Activated CD8-positive, alpha-beta T cell treated with anti-CD3 and anti-CD28 coated beads, Interleukin-2, amount 10 ng/mL, durations not matched to agents 7 days and 5 days (primary cell): ENCODE measurements at places on chromosomes 6 and 20. TPM values are rescaled to one million over a fixed set of nuclear protein-coding genes. Genes with fewer than 3 reads are reported as not detected.

- no peak for DNase-seq
Measured at GRCh38 chr6:17093686-17094085, 8.2 kb upstream of the STMND1 start.

Gene ZC3H12D
- total RNA-seq = 6.1 TPM

DNA sequence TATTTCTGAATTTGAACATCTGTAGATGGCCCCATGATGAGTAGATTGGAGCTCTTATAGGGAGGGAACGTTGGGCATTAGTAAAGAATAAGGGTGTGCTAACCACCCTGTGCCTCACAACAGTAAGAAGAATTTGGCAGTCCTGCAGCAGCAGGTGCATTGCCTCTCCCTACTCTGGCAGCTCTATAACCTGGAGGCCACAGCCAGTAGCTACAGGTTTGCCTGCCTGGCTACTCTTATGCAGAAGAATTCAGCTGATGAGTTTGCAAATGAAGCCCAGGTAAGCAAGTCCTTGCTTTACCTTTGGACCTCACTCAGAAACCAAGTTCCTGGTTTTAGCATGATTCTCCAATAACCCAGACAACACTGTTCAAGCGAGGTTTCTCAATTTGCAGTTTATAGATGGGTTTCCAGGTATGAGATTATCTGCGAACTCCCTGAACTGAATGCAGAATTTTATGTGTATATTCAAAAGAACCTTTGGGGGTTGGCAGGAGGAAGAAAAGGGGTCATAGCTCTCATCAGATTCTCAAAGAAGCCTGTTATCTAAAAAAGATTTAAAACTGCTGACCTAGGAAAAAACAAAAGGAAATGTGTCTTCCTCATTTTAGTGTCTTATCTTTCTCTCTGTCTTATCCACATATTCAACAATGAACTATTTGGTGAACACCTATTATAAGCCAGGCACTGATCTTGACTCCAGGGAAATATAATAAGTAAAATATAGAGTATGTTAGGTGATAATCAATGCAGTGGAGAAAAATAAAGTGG, 18.9 kb downstream of the TREML1 start:
- DNase-seq = no peak

DNA sequence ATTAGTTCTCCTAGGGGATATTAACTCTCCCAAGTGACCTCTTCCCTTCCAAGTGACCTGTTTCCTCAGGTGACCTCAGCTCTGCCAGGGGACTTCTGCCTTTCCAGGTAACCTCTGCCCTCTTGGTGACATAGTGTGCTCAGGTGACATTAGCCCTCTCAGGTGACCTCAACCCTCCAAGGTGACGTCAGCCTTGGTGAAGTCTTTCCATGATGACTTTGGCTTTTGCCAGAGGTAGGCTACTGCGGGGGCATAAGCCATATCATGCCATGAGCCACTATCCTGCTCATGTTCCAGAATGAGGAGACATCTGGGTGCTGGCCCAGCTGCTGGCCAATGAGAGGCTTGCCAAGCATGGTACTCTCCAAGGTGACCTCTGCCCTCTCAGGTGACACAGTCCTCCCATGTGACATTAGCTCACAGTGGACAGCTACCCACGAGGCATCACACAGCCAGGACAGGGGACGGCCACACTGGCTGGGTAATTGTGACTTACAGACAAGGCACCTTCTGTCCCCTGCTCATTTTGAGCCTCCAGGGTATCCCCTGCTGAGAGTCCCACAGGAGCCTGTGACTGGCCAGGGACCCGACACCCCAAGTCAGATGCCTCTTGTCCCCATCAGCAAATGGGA, 31.1 kb downstream of the UBD start:
- DNase-seq = no peak

DNA sequence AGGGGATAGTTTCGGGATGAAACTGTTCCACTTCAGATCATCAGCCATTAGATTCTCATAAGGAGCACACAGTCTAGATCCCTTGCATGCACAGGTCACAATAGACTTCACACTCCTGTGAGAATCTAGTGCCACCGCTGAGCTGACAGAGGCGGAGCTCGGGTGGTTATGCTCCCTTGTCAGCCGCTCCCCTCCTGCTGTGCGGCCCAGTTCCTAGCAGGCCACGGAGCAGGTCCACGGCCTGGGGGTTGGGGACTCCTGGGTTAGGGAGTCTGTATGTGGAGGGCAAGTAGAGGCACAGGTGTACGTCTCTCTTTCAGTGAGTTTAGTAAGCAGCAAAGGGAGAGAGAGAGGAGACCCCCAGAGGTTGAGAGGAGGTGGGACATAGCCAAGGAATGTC, 30.5 kb upstream of the MDFI start:
- no peak for DNase-seq

- no peak for DNase-seq
Measured at GRCh38 chr6:150145830-150146229, 3.0 kb downstream of the PPP1R14C start.

Gene PKIB
- total RNA-seq = 0.44 TPM

- DNase-seq = no peak
Measured at GRCh38 chr20:63397946-63398450, 36.8 kb upstream of the CHRNA4 start.

Gene SLC12A5
- 1.7 TPM for total RNA-seq

Gene PRSS35
- total RNA-seq = not detected

Gene MLN
- total RNA-seq = not detected

- peak; percentile 65 for DNase-seq
Measured at GRCh38 chr20:478949-479429, 16.7 kb upstream of the TBC1D20 start.

DNA sequence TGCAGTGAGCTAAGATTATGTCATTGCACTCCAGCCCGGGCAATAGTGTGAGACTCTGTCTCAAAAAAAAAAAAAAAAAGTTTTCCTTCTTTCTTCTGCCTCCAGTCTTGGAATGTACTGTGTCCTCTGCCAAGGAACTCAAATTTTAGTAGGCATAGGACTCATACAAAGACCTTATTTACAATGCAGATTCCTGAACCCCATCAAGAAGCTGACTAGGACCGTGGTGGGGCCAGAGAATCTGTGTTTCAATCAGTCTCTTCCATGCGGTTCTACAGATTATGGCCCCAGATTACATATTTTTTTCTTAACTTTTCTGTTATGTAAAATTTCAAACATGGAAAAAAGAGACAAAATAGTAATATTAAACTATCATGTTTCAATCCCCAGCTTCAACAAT, 29.8 kb upstream of the PIM1 start:
- no peak for DNase-seq

Gene PROKR2
- total RNA-seq = not detected

Gene PPIL6
- total RNA-seq = not detected

Gene PHIP
- 30.2 TPM for total RNA-seq

Gene OPRM1
- total RNA-seq = not detected

GRCh38 chr6:64590965-64591675, 955.5 kb downstream of the PHF3 start:
- DNase-seq = no peak

- DNase-seq = no peak
Measured at GRCh38 chr6:4929097-4929718, 74.6 kb downstream of the RPP40 start.

Gene ILRUN
- 57.4 TPM for total RNA-seq

GRCh38 chr20:18019068-18019467, 38.6 kb downstream of the OVOL2 start:
- peak; percentile 28 for DNase-seq

- peak; percentile 89 for DNase-seq
Measured at GRCh38 chr6:31736021-31736767, at the start of gene CLIC1. Gene CLIC1 (minus strand): TSS chr6:31736530. CDS start chr6:31736300, 230 bp downstream.

DNA sequence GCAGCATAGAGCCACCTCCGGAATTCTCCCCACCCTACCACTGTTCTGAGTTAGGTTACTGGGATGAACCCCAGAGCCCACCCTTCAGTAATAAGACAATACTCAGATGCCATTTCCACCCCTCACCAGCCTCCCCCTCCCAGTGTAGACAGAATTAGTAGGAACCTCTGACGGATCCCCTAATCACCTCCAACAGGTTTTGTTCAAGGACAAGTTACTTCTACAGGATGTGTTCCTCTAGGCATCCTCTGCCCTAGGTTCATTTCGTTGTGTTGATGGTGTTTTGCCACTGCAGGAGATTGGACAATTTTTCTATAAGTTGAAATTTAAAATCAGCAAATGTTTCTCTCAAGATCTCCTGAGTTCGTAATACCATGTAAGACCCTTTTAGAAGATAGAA, 22.8 kb downstream of the PLEKHG1 start:
- DNase-seq = no peak

Gene CD93
- total RNA-seq = 0.82 TPM

- DNase-seq = no peak
Measured at GRCh38 chr6:118876198-118876597, 17.8 kb upstream of the ASF1A start.

Gene NCOA6
- 25.8 TPM for total RNA-seq

- no peak for DNase-seq
Measured at GRCh38 chr6:31711233-31711632, 3.9 kb upstream of the LY6G6D start.

DNA sequence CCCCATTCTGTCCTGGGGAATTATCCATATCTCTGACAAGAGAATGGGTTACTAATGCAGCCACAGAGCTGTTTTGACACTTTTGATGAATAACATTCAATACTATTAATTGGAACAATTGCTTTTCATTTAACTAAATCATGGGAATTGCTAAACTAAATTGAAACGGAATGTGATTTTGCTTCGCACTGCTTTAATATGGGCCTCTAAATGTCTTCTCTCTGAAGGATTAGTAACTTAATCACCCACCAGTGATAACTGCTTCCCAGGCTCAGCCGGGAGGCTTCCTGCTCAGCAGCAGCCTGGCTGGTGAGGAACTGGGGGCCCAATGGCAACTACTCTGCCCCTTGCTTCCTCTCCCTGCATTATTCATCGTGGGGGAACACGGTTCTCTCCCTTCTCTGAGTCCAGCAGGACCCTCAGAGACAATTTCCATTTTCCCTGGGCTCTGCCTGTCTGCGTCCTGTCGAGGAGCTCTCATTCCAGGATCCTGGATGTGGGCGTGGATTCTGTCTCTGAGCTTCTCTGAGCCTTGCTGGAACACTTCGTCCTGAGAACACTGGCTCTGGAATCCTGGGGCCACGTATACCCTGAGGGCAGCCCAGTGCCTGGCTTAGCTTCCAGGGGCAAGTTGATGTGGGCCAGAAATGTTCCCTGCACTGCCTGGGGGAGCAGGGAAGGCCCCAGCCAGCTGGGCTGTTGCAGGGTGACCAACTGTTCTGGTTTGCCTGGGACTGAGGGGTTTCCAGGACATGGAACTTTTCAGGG, 308.9 kb downstream of the DHX35 start:
- DNase-seq = no peak

Gene CD2AP
- 38.8 TPM for total RNA-seq

DNA sequence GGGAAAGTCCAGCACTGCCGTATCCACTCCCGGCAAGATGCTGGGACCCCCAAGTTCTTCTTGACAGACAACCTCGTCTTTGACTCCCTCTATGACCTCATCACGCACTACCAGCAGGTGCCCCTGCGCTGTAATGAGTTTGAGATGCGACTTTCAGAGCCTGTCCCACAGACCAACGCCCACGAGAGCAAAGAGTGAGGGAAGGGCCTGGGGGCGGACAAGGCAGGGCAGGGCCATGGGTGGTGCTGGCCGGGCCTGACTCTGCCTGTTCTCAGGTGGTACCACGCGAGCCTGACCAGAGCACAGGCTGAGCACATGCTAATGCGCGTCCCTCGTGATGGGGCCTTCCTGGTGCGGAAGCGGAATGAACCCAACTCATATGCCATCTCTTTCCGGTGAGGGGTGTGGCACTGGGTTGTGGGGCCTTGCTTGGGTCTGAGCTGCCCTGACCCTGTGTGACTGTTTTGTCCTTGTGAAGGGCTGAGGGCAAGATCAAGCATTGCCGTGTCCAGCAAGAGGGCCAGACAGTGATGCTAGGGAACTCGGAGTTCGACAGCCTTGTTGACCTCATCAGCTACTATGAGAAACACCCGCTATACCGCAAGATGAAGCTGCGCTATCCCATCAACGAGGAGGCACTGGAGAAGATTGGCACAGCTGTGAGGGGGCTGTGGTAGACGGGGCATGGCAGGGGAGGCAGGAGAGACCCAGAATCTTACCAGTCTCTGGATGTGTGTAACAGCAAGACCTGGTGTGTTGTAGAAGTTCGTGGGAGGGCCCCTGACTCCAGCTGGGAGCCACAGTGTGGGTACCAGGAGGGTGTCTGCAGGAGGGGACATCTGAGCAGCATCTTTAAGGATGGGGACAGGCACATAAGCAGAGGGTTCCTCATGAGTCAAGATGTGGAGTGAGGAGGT, 29.1 kb downstream of the PLCG1 start:
- DNase-seq = no peak

Gene EMILIN3
- not detected for total RNA-seq

DNA sequence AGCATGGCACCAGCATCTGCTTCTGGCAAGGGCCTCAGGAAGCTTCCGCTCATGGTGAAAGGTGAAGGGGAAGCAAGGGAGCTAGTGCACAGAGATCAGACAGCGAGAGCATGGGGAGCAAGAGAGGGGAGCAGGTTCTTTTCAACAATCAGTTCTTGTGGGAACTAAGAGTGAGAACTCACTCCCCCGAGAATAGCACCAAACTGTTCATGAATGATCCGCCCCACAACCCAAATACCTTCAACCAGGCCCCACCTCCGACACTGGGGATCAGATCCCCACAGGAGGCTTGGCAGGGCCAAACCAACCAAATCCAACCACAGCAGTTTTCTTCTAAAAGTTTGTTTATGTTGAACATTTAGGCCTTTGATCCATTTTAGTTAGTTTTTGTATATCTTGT, 69.7 kb upstream of the BHLHE23 start:
- no peak for DNase-seq

GRCh38 chr6:2744778-2745177, 5.9 kb downstream of the MYLK4 start:
- DNase-seq = no peak

DNA sequence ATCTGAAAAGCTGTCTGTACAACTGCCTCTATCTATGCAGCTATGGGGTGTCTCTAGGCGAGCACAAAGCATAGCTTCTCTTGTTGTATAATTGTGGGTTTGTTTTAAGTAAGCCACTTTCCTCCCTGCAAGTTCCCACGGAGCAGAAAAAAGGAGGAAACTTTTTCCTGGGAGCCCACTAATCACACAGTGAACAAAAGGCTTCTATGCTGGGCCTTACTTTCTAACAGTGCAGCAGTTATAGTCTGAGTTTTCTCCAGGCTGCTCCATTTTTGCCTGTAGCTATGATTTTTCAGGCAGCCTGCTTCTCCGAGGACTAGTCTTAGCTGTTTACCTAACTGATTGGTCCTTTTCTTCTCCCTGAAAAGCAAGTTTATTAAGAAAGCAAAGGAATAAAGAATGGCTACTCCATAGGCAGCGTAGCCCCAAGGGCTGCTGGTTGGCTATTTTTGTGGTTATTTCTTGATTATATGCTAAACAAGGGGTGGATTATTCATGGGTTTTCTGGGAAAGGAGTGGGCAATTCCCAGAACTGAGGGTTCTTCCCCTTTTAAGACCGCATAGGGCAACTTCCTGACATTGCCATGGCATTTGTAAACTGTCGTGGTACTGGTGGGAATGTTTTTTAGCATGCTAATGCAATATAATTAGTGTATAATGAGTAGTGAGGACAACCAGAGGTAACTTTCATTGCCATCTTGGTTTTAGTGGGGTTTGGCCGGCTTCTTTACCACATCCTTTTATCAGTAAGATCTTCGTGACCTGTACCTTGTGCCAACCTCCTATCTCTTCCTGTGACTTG, 84.3 kb downstream of the OPRM1 start:
- DNase-seq = no peak

GRCh38 chr6:37285861-37286311, 27.9 kb upstream of the TMEM217 start:
- no peak for DNase-seq

GRCh38 chr20:51153867-51154707, 131.2 kb upstream of the KCNG1 start:
- DNase-seq = no peak

GRCh38 chr6:132298344-132298949, 102.8 kb downstream of the MOXD1 start:
- peak; percentile 54 for DNase-seq
